ENCODE measurements at places on chromosomes 5 and 9.

- DNase-seq = no peak
- H3K4me3 ChIP-seq = no peak overlapping the region
- H3K27ac ChIP-seq = no peak overlapping the region
- H3K27me3 ChIP-seq = peaks cover 4% of the 10 kb centered on the region
- peaks cover 7% of the 10 kb centered on the region for H3K36me3 ChIP-seq
These were observed 372.8 kb upstream of the SLC30A5 start for GRCh38 chr5:68720884-68721610.

- DNase-seq = peak; percentile 41
- peaks cover 14% of the 10 kb centered on the region for H3K4me1 ChIP-seq
These were observed 3.8 kb upstream of the DMRT3 start for GRCh38 chr9:972501-973294.

GRCh38 chr9:134378901-134379338, 52.7 kb downstream of the RXRA start:
- no peaks in the 10 kb centered on the region for H3K36me3 ChIP-seq
- H3K27me3 ChIP-seq = peaks cover 6% of the 10 kb centered on the region
- H3K27ac ChIP-seq = no peak overlapping the region
- H3K4me3 ChIP-seq = no peak overlapping the region

DNA sequence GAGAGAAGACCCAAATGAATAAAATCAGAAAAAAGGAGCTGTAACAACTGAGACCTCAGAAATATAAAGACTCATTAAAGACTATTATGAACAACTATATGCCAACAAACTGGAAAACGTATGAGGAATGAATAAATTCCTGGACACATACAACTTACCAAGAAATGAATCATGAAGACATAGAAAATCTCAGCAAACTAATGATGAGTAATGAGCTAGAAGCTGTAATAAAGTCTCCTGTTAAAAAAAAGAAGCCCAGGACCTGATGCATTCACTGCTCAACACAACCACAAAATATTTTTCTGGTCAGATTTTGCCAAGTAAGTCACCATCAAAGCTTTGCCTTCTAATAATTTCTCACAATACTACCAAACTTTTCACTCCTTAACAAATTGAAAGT, 666.7 kb downstream of the LRRC70 start:
- no peaks in the 10 kb centered on the region for H3K4me1 ChIP-seq
- H3K27me3 ChIP-seq = no peaks in the 10 kb centered on the region

- H3K27me3 ChIP-seq = peaks cover 7% of the 10 kb centered on the region
- H3K4me3 ChIP-seq = no peak overlapping the region
- DNase-seq = no peak
- H3K4me1 ChIP-seq = no peaks in the 10 kb centered on the region
- no peak overlapping the region for H3K27ac ChIP-seq
- no peaks in the 10 kb centered on the region for H3K36me3 ChIP-seq
These were observed 128.0 kb downstream of the PIP5K1B start for GRCh38 chr9:68832861-68833518.

- no peak for DNase-seq
- no peaks in the 10 kb centered on the region for H3K27me3 ChIP-seq
- no peak overlapping the region for H3K27ac ChIP-seq
These were observed 88.0 kb upstream of the SLC12A2 start for GRCh38 chr5:127995556-127995955.

All from activated naive CD8-positive, alpha-beta T cell treated with anti-CD3 and anti-CD28 coated beads, Interleukin-2, amount 10 ng/mL, durations not matched to agents 7 days and 5 days (primary cell).